ENCODE measurements at places on chromosomes 6 and 20.

GRCh38 chr6:117389227-117390057 is 36.3 kb downstream of the ROS1 start:
- DNase-seq = no peak

- no peak for DNase-seq
These were observed 12.2 kb upstream of the STK35 start for GRCh38 chr20:2089447-2089846.

DNA sequence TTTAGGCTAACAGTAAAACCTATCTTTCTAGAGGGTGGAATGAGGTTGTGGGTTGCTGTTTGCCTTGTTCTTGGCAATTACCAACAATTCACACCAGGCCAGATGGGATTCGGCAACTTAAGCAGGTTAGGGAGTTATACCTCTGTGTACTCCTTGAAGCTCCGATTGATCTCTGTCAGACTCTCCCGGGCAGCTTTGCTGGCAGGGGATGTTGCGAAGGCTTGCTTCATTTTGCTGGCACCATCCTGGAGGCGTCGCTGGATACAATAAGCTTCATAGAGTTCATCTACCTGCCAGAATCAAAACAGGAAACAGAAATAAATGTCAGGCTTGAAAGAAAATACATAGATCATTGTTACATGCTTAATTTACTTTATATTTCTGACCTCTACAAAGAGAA is 66.4 kb upstream of the ARMH2 start:
- no peak for DNase-seq

- DNase-seq = no peak
These were observed 81.7 kb downstream of the THBS2 start for GRCh38 chr6:169171951-169172350.

GRCh38 chr6:55679503-55679902 is 100.5 kb upstream of the HMGCLL1 start:
- DNase-seq = no peak

DNA sequence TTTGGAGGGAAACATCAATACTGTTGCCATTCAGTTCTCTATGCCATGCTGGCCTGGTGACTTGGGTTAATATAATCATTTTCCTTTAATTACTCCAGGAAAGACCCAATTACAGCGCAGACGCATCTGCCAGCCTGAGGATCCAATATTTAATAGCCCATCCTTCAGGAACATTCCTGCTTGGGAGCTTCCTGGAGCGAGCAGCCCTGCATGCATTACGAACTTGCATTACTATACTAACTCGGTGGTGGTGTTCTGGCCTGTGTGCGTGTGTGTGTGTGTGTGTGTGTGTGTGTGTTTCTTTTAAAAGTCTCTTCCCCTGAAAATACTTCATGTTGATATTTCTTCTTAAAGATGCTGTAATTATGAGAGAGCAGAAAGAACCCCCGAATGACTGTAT is 26.5 kb downstream of the PMEPA1 start:
- DNase-seq = no peak

- no peak for DNase-seq
These were observed 47.7 kb upstream of the RCAN2 start for GRCh38 chr6:46538800-46539480.

- DNase-seq = no peak
These were observed 42.2 kb downstream of the VSTM2L start for GRCh38 chr20:37945091-37945547.

Measured in D721Med (cell line).